ENCODE measurements at places on chromosomes 2 and 18.

DNA sequence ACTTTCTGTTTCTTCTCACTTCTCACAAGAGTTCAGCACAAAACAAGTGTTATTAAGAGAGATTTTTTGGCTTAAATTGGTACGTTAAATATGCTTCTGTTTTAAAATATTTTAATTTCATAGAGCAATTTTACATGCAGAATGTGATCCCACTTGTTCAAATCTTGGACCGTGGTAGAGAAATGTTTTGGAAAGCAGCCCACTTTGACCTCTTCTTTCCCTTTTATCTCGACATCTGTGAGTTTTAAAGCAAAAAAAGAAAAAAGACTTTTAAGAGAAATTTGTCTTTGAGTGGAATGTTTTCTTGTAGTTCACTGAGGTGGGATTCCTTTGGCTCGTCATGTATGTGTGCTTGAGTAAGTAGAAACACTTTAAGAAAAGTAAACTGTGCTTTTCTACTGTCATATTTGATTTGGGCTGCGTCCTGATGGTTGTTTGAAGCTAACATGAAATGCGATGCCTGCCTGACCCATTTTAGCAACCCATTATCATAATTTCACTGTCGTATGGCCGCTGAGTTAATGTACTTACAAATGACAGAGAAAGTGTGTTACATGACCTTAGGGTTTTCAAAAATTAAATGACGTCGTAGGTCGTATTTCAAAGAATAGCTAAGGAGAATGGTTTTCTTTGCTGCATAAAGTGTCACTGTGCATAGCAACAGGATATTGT lies 54.5 kb downstream of the TSHZ1 start:
- no peak for DNase-seq

GRCh38 chr18:56127322-56128099 lies 510.9 kb downstream of the TXNL1 start:
- no peak for DNase-seq

- DNase-seq, result no peak
Observed at GRCh38 chr18:7749510-7749981, 182.4 kb downstream of the PTPRM start.

GRCh38 chr2:86323273-86324021 lies 14.0 kb downstream of the REEP1 start:
- DNase-seq, result no peak

DNA sequence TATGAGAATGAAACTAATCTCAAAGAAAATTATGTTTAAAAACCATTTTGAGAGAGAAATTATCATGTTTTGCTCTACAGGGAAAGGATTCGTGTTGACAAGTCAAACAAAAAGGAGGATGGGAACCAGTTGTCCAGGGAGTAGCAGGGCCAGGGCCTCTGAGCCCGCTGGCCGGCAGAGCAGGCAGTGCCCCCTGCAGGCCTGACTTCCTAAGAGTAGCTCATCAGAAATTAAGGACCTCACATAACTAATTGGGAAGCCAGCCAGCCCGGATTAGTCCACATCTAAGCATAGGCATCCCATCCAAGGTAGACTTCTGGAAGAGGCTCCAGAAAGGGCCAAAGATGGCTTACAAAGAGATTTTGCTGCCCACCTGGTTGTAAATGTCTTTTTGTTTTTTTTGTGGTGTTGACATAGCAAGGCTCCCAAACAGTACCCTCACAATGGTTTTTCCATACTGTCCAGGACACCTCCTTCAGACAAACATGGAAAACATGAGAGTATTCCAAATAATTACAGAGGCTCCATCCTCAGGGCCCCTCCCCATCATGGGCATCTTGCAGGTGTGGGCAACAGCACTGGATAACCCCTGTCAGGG lies 241.2 kb upstream of the TANK start:
- DNase-seq, result peak; percentile 2

DNA sequence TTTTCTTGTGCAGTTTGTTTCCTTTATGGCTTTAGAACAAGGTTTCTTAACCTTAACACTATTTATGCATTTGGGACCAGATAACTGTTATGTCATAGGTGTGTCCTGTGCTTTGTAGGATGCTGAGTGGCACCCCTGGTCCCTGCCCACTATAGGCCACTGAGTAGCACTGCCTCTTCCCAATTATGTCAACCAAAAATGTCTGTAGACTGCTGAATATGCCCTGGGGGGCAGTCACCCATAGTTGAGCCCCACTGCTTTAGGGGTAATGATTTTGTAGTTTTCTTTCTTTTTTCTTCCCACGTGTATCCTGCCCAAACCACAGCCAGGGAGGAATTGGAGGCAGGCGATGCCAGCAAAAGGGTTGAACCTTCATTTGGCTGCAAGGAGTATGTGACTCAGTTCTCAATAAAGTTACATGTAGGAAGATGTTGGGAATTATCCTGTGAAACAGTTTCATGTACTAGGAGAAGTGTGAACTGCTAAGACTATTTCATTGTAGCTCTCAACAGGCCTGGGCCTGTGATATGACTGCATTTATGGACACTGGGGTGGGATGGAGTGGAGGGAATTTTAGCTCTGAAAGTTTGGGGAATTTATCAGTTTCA lies 65.7 kb downstream of the FMNL2 start:
- no peak for DNase-seq

DNA sequence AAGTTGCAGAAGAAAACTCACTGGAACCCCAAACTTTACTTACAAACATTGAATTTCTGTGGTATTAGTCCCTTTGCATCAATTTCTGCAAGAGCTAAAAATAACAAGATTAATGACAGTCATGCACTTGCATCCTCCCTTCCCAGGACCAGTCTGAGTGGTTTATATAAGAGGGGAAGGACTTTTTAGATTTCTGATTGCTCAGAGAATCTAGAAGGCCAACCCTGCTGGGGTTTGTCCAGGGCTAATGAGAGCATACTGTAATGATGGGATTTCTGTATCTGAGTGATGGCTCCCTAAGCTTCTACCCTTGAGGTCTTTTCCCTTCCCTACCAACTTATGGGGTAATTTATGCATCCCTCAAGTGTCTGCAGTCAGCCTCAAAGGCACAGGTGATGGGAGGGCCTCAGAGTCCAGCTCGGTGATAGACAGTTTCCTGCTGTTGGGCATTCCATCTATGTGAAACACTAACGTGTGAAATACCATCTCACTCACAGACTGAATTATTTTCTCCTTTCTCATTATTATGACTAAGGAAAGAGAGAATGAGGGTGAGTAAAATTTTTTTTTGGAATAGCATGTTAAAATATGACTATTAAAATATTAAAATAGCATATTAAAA lies 556.3 kb downstream of the RIT2 start:
- DNase-seq, result no peak

Data from effector CD8-positive, alpha-beta T cell (primary cell).